ENCODE measurements at places on chromosomes 7 and 10. TPM values are rescaled to one million over a fixed set of nuclear protein-coding genes. Genes with fewer than 3 reads are reported as not detected.

- no peaks in the 10 kb centered on the region for H3K36me3 ChIP-seq
- DNase-seq: no peak
- H3K27me3 ChIP-seq: no peaks in the 10 kb centered on the region
- H3K4me3 ChIP-seq: no peak overlapping the region
These were observed 56.2 kb upstream of the SMNDC1 start for GRCh38 chr10:110360857-110361474.

DNA sequence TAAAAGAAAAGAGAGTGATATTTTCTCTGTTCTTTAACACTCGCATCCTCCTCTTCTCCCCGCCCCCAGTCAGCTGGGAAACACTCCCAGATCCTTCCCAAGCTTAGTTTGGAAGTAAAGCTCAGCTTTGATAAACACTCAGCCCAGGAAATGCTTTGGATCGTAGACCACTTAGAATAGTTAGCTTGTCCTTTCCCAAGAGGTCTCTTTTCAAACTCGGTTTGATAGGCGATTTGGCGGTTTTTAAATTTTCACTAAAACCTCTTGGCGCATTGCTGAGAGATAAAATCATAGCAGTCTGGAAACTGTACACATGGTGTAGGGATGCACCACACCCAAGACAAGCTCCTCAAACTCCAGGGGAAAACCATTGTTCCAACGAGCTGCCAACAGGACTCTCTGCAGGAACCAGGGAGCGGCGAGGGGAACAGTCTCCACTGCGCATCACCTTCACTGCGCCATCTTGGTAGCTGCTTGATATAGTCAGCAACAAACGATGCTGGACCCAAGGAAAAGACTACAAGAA is 22.3 kb downstream of the SMURF1 start:
- no peak for DNase-seq
- peaks cover 56% of the 10 kb centered on the region for H3K4me1 ChIP-seq
- H3K27ac ChIP-seq: peak overlapping the region; percentile 92
- no peaks in the 10 kb centered on the region for H3K27me3 ChIP-seq
- H3K4me3 ChIP-seq: peak overlapping the region; percentile 52

- no peaks in the 10 kb centered on the region for H3K4me1 ChIP-seq
- no peak for DNase-seq
- no peak overlapping the region for H3K4me3 ChIP-seq
- H3K27ac ChIP-seq: no peak overlapping the region
- no peaks in the 10 kb centered on the region for H3K27me3 ChIP-seq
- H3K36me3 ChIP-seq: no peaks in the 10 kb centered on the region
These were observed 58.9 kb downstream of the FRMPD2 start for GRCh38 chr10:48215486-48216203.

- no peaks in the 10 kb centered on the region for H3K36me3 ChIP-seq
- DNase-seq: no peak
- H3K4me3 ChIP-seq: no peak overlapping the region
- H3K27ac ChIP-seq: peak overlapping the region; percentile 99
These were observed 46.3 kb downstream of the VIPR2 start for GRCh38 chr7:159098424-159098786.

- DNase-seq: no peak
- H3K27ac ChIP-seq: no peak overlapping the region
- H3K27me3 ChIP-seq: no peaks in the 10 kb centered on the region
- no peak overlapping the region for H3K4me3 ChIP-seq
These were observed 181.4 kb upstream of the TNS3 start for GRCh38 chr7:47763063-47763974.

- H3K4me1 ChIP-seq: peaks cover 18% of the 10 kb centered on the region
- H3K27ac ChIP-seq: no peak within 1 kb of the TSS
- H3K4me3 ChIP-seq: peak within 1 kb of the TSS; percentile 80
These were observed at the start of gene NEURL1 for GRCh38 chr10:103493362-103493915. Gene NEURL1 (plus strand): TSS chr10:103493705. CDS start chr10:103494388, 683 bp downstream.

DNA sequence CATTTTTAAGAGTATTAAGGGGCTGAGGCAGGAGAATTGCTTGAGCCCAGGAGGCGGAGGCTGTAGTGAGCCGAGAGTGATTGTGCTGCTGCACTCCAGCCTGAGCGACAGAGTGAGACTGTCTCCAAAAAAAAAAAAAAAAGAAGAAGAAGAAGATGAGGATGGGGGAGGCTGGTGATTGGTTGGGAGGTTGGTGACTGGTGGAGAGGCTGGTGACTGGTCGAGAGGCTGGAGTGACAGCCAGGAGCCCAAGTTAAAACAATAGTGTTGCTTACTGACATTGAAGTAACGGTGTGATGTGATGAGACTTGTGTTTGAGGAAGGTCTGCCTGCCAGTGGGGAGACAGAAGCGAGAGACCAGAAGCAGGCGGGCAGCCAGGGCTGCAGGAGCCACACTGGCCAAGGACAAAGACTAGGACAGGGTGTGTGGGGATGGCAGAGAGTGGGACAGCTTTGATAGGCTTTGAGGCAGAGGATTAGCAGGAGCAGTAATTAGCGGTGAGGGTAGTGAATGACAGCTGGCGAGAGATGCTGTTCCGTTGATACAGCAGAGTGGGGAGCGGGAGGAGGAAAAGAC is 4.9 kb downstream of the SRRT start:
- H3K27ac ChIP-seq: no peak overlapping the region
- no peaks in the 10 kb centered on the region for H3K27me3 ChIP-seq
- peaks cover 42% of the 10 kb centered on the region for H3K4me1 ChIP-seq
- peaks cover 44% of the 10 kb centered on the region for H3K36me3 ChIP-seq
- DNase-seq: no peak
- no peak overlapping the region for H3K4me3 ChIP-seq

GRCh38 chr10:489330-489729 is 200.1 kb downstream of the DIP2C start:
- no peak overlapping the region for H3K4me3 ChIP-seq
- H3K4me1 ChIP-seq: peaks cover 9% of the 10 kb centered on the region
- H3K27me3 ChIP-seq: no peaks in the 10 kb centered on the region
- no peaks in the 10 kb centered on the region for H3K36me3 ChIP-seq

- H3K27ac ChIP-seq: no peak overlapping the region
- H3K36me3 ChIP-seq: no peaks in the 10 kb centered on the region
- no peaks in the 10 kb centered on the region for H3K27me3 ChIP-seq
- no peak overlapping the region for H3K4me3 ChIP-seq
These were observed 446.5 kb downstream of the LRMDA start for GRCh38 chr10:75877877-75878276.

DNA sequence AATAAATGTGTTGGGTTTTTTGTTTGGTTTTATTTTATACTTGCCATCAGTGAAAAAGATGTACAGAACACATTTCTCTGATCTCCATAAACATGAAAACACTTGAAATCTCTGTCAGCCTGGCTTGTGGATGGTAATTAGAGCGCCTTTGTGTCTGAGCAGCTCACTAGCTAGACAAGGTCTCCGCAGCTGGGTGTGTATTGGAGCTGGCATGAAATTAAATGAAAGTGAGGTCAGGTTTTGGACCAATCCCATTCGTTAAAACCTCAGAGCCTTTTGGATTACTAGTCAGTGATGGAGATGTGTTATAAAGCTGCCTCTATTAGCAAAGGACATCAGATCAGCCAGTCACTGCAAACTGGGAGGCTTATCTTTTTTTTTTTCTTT is 2.7 kb downstream of the FRAT1 start:
- DNase-seq: no peak
- no peak overlapping the region for H3K27ac ChIP-seq
- H3K4me3 ChIP-seq: peak overlapping the region; percentile 95
- H3K4me1 ChIP-seq: peaks cover 10% of the 10 kb centered on the region
- H3K27me3 ChIP-seq: no peaks in the 10 kb centered on the region
- H3K36me3 ChIP-seq: no peaks in the 10 kb centered on the region

GRCh38 chr10:34826857-34827766 is 12.0 kb upstream of the PARD3 start:
- no peaks in the 10 kb centered on the region for H3K36me3 ChIP-seq
- DNase-seq: no peak
- no peak overlapping the region for H3K4me3 ChIP-seq
- H3K27ac ChIP-seq: no peak overlapping the region
- H3K4me1 ChIP-seq: no peaks in the 10 kb centered on the region
- no peaks in the 10 kb centered on the region for H3K27me3 ChIP-seq

GRCh38 chr10:86192691-86193090 is 173.9 kb downstream of the GRID1 start:
- no peaks in the 10 kb centered on the region for H3K36me3 ChIP-seq
- H3K4me1 ChIP-seq: no peaks in the 10 kb centered on the region

DNA sequence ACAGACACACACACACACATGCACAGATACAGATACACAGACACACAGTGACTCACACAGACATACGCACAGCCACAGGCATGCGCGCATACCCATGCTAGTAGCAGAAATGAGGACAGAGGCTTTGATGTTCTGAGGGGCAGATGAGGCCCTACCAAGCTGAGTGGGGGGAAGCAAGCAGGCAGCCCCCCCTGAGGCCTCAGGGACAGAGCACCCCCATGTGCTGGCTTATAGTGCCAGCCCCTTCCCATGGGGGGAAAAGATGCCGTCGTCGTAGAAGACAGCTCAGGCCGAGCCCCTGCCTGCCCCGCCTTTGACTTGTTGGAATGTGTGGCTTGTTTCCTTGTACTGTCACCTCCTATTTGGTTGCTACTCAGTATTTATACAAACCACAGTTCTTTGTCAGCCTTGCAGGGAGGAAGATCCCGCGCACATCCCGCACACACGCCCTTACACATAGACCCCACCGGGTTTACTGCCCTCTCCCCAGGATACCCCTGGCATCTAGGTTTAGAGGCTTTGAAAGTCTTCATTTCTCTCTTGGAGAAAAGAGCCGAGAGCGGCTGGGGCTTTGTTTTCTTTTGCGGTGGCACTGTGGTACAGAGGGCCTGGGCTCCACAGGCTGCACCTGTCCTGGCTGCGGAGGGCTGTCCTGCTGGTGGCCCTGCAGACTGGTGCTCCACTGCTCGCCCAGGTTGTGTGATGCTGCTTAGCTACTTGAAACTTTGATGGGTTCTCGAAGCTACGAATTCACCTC is 112.5 kb downstream of the DOCK1 start:
- no peak overlapping the region for H3K4me3 ChIP-seq
- no peaks in the 10 kb centered on the region for H3K27me3 ChIP-seq
- peaks cover 5% of the 10 kb centered on the region for H3K4me1 ChIP-seq
- H3K36me3 ChIP-seq: peaks cover 11% of the 10 kb centered on the region

DNA sequence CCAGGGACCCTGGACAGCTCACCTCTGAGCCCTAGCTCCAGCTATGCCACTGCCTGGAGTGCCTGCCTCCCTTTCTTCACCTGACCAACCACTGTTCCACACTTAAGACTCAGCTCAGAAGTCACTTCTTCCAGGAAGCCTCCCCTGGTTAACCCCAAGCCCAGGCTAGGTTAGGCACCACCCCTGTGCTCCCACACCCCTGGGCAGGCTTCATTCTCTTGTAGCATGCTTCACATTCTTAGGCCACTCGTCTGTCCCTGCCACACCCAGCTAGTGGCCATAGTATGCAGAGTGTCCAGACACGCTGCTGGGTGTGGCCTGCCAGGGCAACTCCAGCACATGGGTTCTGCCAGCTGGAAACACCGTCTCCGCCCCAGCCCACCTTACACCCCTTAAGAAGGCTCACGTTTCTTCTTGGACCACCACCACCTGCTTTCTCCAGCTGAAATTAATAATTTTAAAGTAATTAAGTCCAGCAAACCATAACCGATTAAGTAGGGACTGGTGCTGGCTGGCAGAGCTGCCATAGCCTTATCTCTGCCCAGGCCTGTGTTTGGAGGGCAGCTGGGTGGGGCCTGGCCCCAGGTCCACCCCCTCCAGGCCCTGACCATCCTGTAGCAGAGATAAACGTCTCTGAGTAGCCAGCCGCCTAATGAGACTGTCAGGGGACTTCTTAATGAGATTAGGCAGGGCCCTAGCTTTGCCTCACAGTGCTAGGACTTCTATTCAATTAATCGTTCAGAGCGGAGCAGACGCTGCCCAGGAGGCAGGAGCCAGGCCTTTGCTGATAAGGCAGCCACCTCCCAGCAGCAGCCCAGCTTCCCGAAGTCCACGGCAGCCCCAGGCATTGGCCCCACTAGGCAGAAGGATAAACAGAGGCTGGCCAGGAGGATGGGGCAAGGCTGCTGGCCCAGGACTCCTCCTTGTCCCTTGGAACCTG is 20.5 kb downstream of the GRID1 start:
- no peak for DNase-seq
- no peaks in the 10 kb centered on the region for H3K36me3 ChIP-seq
- no peak overlapping the region for H3K27ac ChIP-seq
- H3K27me3 ChIP-seq: no peaks in the 10 kb centered on the region
- no peak overlapping the region for H3K4me3 ChIP-seq
- no peaks in the 10 kb centered on the region for H3K4me1 ChIP-seq

- no peaks in the 10 kb centered on the region for H3K27me3 ChIP-seq
- H3K4me1 ChIP-seq: no peaks in the 10 kb centered on the region
- H3K36me3 ChIP-seq: no peaks in the 10 kb centered on the region
- H3K4me3 ChIP-seq: no peak overlapping the region
These were observed 749.1 kb upstream of the LRRTM3 start for GRCh38 chr10:66176772-66177171.

DNA sequence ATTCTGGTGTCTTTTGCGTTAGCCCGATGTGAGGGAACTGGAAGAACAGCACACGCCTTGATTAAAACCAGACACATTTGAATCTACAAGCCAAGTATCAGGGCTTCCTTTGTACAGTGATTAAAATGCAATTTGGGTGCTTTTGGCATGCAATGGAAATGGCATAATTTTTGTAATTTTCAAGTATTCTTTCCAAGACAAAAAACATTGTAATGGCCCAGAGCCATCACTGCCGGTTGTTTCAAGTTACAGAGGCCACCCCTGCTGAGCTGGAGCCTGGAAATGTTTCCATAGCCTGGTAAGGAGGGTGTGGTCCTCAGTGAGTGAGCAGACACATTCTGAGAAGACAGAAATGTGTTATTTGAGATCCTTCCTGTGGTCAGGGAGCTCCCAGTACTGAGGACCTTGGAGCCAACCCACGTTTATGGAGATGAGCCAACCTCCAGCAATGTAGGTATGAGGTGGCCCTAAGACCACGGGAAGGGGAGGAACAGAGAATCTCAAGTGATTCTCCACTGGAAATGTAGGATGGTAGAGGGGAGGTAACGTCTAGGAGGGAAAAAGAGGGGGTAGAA is 20.9 kb downstream of the TEX36 start:
- no peak for DNase-seq
- no peak overlapping the region for H3K27ac ChIP-seq
- no peaks in the 10 kb centered on the region for H3K4me1 ChIP-seq
- H3K27me3 ChIP-seq: no peaks in the 10 kb centered on the region

- no peaks in the 10 kb centered on the region for H3K4me1 ChIP-seq
- DNase-seq: no peak
- H3K27me3 ChIP-seq: no peaks in the 10 kb centered on the region
- H3K4me3 ChIP-seq: no peak overlapping the region
- H3K27ac ChIP-seq: no peak overlapping the region
These were observed 103.3 kb downstream of the CFAP58 start for GRCh38 chr10:104456802-104457542.

DNA sequence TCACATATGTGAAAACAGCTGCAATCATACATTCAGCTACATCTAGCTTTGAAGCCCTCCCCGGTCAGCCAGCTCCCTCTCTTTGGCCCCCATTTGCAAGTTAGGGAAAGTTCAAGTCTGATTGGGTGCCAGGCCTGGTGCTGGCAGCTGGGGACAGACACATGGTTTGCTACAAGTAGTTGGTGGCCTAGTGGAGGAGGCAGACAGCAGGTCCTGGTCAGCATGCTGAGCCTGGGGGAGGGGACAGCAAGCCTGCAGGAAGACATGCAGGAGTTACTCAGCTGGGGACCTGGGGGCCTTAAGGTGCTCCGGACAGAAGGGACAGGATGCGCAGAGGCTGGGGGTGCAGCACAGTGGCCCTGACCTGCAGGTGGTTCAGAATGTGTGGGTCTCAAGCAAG is 956.9 kb upstream of the ZNF722 start:
- no peak overlapping the region for H3K4me3 ChIP-seq
- DNase-seq: no peak
- no peaks in the 10 kb centered on the region for H3K4me1 ChIP-seq
- H3K27me3 ChIP-seq: no peaks in the 10 kb centered on the region
- no peak overlapping the region for H3K27ac ChIP-seq

Gene ERVW-1
- not detected for total RNA-seq

Gene PNLIP
- total RNA-seq: 1.7 TPM

Gene AMPH
- 5.3 TPM for total RNA-seq

Gene WNT16
- total RNA-seq: not detected

Gene PSD
- 0.21 TPM for total RNA-seq

Gene FAM25A
- not detected for total RNA-seq

Gene LIPJ
- 0.27 TPM for total RNA-seq

All from thoracic aorta (tissue), 2 donors.